ENCODE measurements at places on chromosomes 11 and 22. TPM values are rescaled to one million over a fixed set of nuclear protein-coding genes. Genes with fewer than 3 reads are reported as not detected.

GRCh38 chr11:63535734-63536133 lies 874 bp upstream of the PLAAT4 start:
- no peak for DNase-seq

DNA sequence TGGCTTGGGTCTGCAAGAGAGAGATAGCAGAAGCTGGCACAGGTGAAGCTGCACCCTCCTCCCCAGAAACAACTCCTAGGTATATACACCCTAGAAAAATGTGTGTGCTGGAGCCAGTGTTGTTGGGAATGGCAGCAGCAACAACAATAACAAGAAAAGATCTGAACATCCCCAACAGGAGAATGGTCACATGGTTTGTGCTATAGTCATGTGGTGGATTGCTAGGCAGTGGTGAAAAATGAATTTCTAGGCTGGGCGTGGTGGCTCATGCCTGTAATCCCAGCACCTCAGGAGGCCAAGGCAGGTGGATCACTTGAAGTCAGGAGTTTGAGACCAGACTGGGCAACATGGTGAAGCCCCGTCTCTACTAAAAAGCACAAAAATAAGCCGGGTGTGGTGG lies 31.0 kb upstream of the FGF19 start:
- no peak for DNase-seq

GRCh38 chr11:537622-538430 lies 499 bp downstream of the LRRC56 start:
- no peak for DNase-seq

The BAIAP2L2 gene
- total RNA-seq: 0.34 TPM

The GTSE1 gene
- 1.5 TPM for total RNA-seq

Measured in left lung (tissue), 14 donors.